Esophagus muscularis mucosa (tissue), 4 donors: ENCODE measurements at places on chromosomes 1 and 21. TPM values are rescaled to one million over a fixed set of nuclear protein-coding genes. Genes with fewer than 3 reads are reported as not detected.

The ZNF683 gene
- not detected for total RNA-seq

The UTS2 gene
- not detected for total RNA-seq

The CDC7 gene
- 1.2 TPM for total RNA-seq

The LENEP gene
- total RNA-seq, result not detected

The CHRM3 gene
- 86.0 TPM for total RNA-seq

The GBP4 gene
- 5.7 TPM for total RNA-seq

The LCE1C gene
- total RNA-seq, result not detected

The RGS1 gene
- 12.0 TPM for total RNA-seq

DNA sequence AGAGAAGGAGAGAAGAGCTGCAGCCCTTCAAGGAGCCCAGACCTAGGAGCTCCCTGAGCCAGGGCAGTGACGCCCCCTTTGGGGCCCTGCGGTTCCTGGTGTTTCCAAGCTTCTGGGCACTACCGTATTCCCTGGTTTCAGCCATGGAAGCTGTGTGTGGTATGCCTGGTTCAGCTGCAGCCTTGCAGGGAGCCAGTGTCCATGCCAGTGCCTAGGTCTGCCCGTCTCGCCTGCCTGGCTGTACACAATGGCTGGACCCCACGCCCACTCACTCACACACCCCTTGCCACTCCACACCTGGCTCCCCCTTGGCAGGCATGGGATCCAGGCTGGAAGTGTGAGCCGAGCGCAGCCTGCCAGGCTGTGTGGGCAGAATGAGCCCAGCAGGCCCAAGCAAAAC, 87.7 kb downstream of the ADARB1 start:
- no peak overlapping the region for H3K27ac ChIP-seq
- peaks cover 9% of the 10 kb centered on the region for H3K36me3 ChIP-seq
- DNase-seq, result peak; percentile 39
- no peak overlapping the region for H3K4me3 ChIP-seq
- H3K27me3 ChIP-seq, result no peaks in the 10 kb centered on the region

GRCh38 chr1:41093826-41094225, 72.3 kb upstream of the SLFNL1 start:
- no peaks in the 10 kb centered on the region for H3K27me3 ChIP-seq
- peaks cover 19% of the 10 kb centered on the region for H3K4me1 ChIP-seq
- DNase-seq, result no peak
- no peak overlapping the region for H3K4me3 ChIP-seq
- no peak overlapping the region for H3K27ac ChIP-seq
- H3K36me3 ChIP-seq, result no peaks in the 10 kb centered on the region

GRCh38 chr1:209567698-209568175, 15.8 kb upstream of the CAMK1G start:
- H3K4me3 ChIP-seq, result no peak overlapping the region
- no peaks in the 10 kb centered on the region for H3K4me1 ChIP-seq
- no peak for DNase-seq
- no peaks in the 10 kb centered on the region for H3K27me3 ChIP-seq

DNA sequence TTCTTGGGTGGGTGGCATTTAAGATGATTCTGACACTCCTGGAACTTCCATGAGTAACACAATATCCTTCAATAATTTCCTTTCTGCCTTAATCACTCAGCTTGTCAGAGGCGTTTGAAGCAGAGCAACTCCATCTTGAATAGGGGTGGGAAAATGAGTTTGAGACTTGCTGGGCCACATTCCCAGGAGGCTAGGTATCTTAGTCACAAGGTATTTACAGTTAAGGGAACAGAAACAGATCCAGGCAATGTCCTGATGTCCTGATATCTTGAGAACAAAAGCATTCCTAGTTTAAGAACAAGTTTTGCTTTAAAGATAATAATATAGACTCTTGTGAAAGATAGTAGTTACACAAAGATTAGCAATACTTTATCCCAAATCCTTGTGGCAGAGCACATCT, 76.6 kb upstream of the KIAA0040 start:
- peak overlapping the region; percentile 63 for H3K27ac ChIP-seq
- no peaks in the 10 kb centered on the region for H3K4me1 ChIP-seq
- no peaks in the 10 kb centered on the region for H3K27me3 ChIP-seq
- H3K36me3 ChIP-seq, result no peaks in the 10 kb centered on the region
- DNase-seq, result no peak
- H3K4me3 ChIP-seq, result no peak overlapping the region

- H3K27ac ChIP-seq, result no peak overlapping the region
- no peak for DNase-seq
- no peaks in the 10 kb centered on the region for H3K36me3 ChIP-seq
- no peak overlapping the region for H3K4me3 ChIP-seq
Measured at GRCh38 chr1:197994907-197995407, 77.8 kb downstream of the LHX9 start.

DNA sequence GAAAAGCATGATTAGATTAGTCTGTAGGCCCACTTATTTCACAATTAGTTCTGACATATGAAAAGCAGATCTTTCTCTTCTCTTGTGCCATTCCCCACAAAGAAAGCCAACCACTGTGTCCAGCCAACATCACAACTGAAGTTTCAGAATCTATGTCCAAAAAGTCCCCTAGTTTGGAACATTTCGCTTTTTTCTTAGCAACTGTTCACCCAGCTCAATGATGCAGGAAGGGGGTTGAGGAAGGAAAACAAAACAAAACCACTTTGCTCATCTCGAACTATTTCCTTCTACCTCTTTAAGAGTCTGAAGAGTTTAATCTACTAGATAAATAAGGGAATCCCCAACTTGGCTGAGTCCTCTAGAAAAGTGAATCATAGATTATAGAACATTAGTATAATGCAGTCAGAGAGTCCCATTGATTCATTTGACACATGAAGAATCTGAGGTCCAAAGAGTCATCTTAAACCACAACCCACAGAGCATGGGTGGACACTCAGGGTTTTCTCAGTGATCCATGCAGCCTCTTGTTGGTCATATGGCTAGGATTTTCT, 159.3 kb upstream of the SGIP1 start:
- H3K4me1 ChIP-seq, result peaks cover 27% of the 10 kb centered on the region
- H3K27ac ChIP-seq, result no peak overlapping the region
- peaks cover 4% of the 10 kb centered on the region for H3K36me3 ChIP-seq
- no peaks in the 10 kb centered on the region for H3K27me3 ChIP-seq

DNA sequence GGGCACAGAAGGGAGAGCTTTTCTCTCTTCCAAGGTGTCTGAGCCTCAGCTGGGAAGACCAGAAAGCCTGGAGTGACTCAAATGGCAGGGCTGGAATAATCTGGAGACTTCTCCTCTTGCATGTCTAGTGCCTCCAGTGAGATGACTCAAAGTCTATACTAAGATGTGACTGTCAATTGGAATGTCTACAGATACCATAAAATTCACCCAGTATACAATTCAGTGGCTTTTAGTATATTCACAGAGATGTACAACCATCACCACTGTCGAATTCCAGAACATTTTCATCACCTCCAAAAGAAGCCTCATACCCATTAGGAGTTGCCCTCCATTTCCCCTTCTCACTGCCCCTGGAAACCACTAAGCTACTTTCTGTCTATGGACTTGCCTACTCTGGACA, 47.9 kb upstream of the CNN3 start:
- peaks cover 24% of the 10 kb centered on the region for H3K4me1 ChIP-seq
- no peak overlapping the region for H3K4me3 ChIP-seq
- no peaks in the 10 kb centered on the region for H3K36me3 ChIP-seq

GRCh38 chr1:247103859-247104591, at the start of gene ZNF669:
TSS of gene ZNF669 (minus strand) at chr1:247104356. CDS start at chr1:247104199, 157 bp downstream.
- H3K4me3 ChIP-seq, result peak within 1 kb of the TSS; percentile 87
- peak within 1 kb of the TSS; percentile 90 for H3K27ac ChIP-seq
- peak; percentile 99 for DNase-seq
- H3K36me3 ChIP-seq, result peaks cover 31% of the 10 kb centered on the region
- peaks cover 13% of the 10 kb centered on the region for H3K4me1 ChIP-seq
- H3K27me3 ChIP-seq, result no peaks in the 10 kb centered on the region

- no peak for DNase-seq
- H3K27ac ChIP-seq, result peak overlapping the region; percentile 90
- no peak overlapping the region for H3K4me3 ChIP-seq
- no peaks in the 10 kb centered on the region for H3K27me3 ChIP-seq
Measured at GRCh38 chr1:30895944-30896660, 12.5 kb downstream of the SDC3 start.
